ENCODE measurements at places on chromosomes 5 and 9. TPM values are rescaled to one million over a fixed set of nuclear protein-coding genes. Genes with fewer than 3 reads are reported as not detected.
A peak's percentile ranks its signal among the peaks of the same experiment; 100 is the strongest.

- no peak for DNase-seq
Measured at GRCh38 chr5:57503433-57503832, 20.8 kb upstream of the ACTBL2 start.

Gene PCDHGA7
- 8.7 TPM for total RNA-seq

Gene FCN2
- total RNA-seq, result not detected

GRCh38 chr9:14693251-14693861 is at the start of gene ZDHHC21:
TSS of gene ZDHHC21 (minus strand) at chr9:14693432. CDS start at chr9:14674340, 19,092 bp downstream.
- DNase-seq, result peak; percentile 32

Gene ASPN
- total RNA-seq, result 3.5 TPM

GRCh38 chr9:99182356-99182755 is 39.4 kb downstream of the ALG2 start:
- no peak for DNase-seq

Gene GALT
- total RNA-seq, result 75.3 TPM

GRCh38 chr5:33888587-33888986 is 3.2 kb downstream of the ADAMTS12 start:
- DNase-seq, result no peak

Gene SLF1
- total RNA-seq, result 8.4 TPM

- no peak for DNase-seq
Measured at GRCh38 chr9:96031916-96032534, 156.5 kb downstream of the ERCC6L2 start.

Gene FGF18
- total RNA-seq, result 6.3 TPM

- DNase-seq, result no peak
Measured at GRCh38 chr5:113451797-113452196, 17.0 kb upstream of the TSSK1B start.

Gene GABRA1
- total RNA-seq, result not detected

Gene SPATA31C1
- total RNA-seq, result not detected

DNA sequence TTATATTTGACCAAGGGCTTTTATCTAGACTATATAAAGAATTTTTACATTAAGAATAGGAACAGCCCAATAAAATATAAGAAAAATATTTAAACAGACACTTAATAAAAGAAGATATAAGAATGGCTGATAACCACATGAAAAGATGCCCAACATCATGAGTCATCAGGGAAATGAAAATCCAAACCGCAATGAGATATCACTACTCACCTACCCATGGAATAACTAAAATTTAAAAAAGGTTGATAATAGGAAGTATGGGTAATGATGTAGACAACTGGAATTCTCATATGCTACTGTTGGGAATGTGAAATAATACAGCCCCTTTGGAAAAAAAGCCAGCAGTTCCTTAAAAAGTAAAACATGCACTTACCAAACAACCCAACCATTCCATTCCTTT is 206.9 kb upstream of the PCSK5 start:
- no peak for DNase-seq

- no peak for DNase-seq
Measured at GRCh38 chr5:59296317-59297264, 596.9 kb downstream of the PDE4D start.

- DNase-seq, result no peak
Measured at GRCh38 chr9:86714999-86715398, 232.3 kb downstream of the GAS1 start.

DNA sequence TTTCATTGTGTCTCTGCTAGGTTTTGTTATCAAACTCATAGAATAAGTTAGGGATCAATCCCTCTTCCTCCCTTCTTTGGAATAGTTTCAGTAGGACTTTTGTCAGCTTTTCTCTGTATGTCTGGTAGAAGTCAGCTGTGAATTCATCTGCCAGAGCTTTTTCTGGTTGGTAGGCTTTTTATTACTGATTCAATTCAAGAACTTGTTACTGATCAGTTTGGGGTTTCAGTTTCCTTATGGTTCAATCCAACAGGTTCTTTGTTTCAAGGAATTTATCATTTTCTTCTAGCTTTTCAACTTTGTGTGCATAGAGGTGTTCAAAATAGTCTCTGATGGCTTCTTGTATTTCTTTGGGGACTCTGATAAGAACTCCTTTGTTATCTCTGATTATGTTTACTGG is 221.7 kb downstream of the FGF10 start:
- DNase-seq, result no peak

Gene GALNT12
- 6.0 TPM for total RNA-seq

Gene FOXI1
- 0.44 TPM for total RNA-seq

GRCh38 chr9:96856363-96857286 is 2.3 kb upstream of the ZNF782 start:
- no peak for DNase-seq

Gene CHSY3
- 8.4 TPM for total RNA-seq

Gene CDX1
- not detected for total RNA-seq

DNA sequence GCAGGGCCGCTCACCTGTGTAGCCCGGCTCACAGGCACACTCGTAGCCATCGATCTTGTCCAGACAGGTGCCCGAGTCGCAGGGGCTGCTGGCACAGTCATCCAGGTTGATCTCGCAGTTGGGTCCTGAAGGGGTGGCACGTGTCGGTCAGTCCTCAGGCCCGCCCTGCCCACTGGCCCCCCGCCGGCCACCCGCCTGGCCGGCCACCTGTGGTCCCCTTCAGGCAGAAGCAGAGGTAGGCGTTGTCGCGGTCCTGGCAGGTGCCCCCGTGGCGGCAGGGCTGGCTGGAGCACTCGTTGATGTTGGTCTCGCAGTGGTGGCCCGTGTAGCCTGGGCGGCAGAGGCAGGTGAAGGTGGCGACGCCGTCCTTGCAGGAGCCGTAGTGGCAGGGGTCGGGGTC is 30.6 kb downstream of the NOTCH1 start:
- DNase-seq, result no peak
